ENCODE measurements at places on chromosomes 2 and 18. TPM values are rescaled to one million over a fixed set of nuclear protein-coding genes. Genes with fewer than 3 reads are reported as not detected.
A peak's percentile ranks its signal among the peaks of the same experiment; 100 is the strongest.

- no peak for DNase-seq
Observed at GRCh38 chr2:113724010-113724409, 32.4 kb downstream of the SLC35F5 start.

DNA sequence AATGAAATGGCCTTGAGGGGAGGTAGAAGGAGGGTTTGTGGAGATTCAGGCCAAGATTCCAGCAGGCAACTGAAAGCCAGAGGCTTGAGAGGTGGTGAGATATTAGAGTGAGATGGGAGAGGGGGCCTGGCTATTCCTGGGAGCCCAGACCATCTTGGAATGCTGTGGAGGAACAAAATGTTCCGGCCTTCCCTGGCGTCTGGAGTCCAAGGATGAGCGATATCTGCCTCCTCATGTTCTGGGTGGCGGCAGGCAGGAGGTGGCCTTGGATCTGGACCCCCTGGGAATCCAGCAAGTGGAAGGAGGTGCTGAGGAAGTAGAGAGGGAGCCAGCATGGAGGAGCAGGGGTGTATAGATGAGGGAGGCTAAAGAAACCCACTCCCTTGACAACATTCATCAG is 335.9 kb downstream of the CYP26B1 start:
- no peak for DNase-seq

DNA sequence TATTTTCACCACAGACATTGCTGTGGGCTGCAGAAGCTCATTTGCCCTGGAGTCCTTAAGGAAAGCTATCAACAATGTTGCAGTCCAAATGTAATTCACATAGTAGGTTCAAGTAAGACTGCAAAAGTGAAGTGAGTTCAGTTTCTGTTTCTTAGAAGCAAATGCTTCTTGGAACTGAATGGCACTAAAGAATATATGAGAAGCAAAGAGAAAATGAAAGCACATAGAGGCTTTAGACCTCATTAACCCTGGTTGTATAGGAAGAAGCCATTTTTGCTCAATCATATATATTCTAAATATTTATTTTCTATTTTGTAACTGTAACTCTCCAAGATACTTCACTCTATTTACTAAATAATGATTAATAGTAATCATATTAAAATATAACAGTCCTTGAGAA is 292.0 kb downstream of the ZNF804A start:
- DNase-seq: no peak

GRCh38 chr2:236915186-236915585 is 170.5 kb upstream of the COPS8 start:
- DNase-seq: no peak

DNA sequence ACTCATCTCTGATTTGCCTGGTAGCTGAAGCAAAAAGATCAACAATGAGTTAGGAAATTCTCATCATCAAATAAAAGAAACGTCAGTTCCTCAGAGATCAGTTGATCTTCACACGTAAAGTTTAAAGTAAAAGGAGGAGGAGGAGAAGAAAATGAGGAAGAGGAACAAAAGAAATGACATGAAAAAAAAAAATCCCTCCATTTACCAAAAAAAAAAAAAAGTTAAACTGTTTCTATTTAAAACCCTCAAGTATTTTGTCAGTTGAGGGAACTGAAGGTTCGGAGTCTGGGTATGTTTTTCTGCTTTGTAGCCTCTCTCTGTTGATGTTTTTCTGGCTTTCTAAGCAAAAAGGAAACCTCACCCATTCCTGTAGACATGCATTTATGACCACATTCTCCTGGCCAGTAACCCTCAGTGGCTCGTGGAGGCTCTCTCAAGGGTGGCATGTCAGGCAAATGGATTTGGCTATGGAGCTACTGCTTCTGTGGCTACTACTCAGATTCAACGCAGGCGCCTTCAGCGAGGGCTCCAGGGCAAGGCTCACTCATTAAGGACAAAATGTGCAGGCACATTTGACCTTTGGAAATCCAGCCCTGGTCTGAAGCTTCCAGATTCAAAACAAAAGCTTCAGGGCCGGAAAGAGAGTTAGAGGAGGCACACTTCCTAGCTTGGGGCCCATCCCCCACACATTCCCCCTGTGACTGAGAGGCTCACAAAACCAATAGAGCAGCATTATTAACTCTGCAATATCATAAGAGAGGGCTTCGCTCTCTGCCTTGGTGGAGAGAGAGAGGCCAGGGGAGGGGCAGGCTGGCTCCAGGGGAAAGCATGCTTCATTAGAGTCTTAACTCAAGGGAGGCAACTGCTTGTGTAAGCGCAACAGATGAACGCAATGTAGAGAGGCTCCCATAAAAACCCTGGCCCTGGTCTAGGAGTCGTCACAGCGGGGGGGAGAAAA is 22.3 kb downstream of the KLF7 start:
- DNase-seq: peak; percentile 31

The MYO3B gene
- total RNA-seq: 0.08 TPM

The SPATA3 gene
- total RNA-seq: not detected

The ITPRIPL1 gene
- total RNA-seq: 31.6 TPM

Measured in activated T-cell treated with anti-CD3 and anti-CD28 coated beads, Interleukin-2, amount 50 U/mL, for 4 hours (primary cell).